Gastrocnemius medialis (tissue), 4 donors: ENCODE measurements at places on chromosomes 5 and 9. TPM values are rescaled to one million over a fixed set of nuclear protein-coding genes. Genes with fewer than 3 reads are reported as not detected.

DNA sequence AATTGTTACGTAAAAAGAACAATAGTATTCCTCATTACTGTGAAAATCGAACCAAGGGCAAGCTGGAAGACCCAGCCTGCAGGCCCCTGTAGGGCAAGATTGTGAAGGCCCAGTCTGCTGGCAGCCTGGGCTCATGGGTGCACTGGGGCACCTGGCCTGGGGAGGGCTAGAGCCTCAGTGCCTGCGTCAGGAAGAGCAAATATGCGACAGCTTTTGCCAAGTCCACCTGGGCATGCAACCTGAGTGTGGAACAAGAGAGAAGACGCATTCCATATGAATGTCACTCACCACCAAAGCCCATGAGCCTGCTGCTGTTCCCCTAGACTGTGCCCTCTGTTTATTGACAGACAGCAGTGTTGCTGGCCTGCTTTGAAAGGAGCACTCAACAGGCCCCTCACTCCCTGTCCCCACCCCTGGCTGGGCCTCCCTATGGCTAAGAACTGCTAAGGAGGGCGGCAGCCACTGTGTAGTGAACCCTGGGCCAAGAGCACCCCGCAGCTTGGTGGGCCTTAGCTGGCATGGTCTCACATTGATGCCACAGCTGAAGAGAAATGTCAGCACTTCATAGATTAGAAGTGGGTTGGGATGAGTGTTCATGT, 28.2 kb downstream of the PSD2 start:
- no peak for DNase-seq

GRCh38 chr9:69951411-69951810, 92.2 kb upstream of the MAMDC2 start:
- DNase-seq, result no peak

GRCh38 chr5:94423411-94423810, 195.0 kb downstream of the KIAA0825 start:
- no peak for DNase-seq

DNAJB5 gene
- 109 TPM for total RNA-seq

MEGF10 gene
- 25.4 TPM for total RNA-seq

TMEM8B gene
- total RNA-seq, result 6.4 TPM

ANKRD18B gene
- 0.22 TPM for total RNA-seq
